Left hindlimb (tissue), 1 donor: ENCODE measurements at places on chromosomes 16 and 17.

GRCh38 chr17:5892921-5893675, 177.1 kb upstream of the WSCD1 start:
- DNase-seq = no peak

DNA sequence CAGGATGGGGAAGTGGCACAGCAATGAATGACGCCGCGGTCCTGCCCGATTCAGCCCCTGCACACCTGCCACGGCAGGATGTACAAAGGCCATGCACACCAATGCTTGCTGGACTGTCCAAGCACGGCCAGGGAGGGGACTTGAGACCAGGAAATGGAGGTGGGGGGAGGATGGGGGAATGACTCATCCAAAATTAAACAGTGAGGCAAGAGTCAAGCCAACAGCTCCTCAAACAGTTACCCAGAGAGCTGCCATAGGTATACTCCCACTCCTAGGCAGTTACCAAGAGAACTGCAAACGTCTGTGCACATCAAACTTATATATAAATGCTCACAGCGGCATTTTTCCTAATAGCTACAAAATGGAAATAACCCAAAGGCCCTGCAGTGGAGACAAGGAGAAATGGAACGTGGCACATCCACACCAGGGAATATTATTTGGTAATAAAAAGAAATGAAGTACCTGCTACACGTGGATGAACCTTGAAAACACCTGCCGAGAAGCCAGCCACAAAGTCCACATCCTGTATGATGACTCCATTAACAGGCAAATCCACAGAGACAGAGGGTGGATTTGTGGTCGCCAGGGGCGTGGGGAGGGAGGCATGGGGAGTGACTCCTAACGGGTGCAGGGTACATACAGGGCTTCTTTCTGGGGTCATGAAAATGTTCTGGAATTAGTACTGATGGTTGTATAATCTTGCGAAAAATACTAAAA, 54.1 kb downstream of the VAC14 start:
- DNase-seq = peak; percentile 48

GRCh38 chr17:81018044-81018802, 16.7 kb upstream of the BAIAP2 start:
- DNase-seq = no peak

DNA sequence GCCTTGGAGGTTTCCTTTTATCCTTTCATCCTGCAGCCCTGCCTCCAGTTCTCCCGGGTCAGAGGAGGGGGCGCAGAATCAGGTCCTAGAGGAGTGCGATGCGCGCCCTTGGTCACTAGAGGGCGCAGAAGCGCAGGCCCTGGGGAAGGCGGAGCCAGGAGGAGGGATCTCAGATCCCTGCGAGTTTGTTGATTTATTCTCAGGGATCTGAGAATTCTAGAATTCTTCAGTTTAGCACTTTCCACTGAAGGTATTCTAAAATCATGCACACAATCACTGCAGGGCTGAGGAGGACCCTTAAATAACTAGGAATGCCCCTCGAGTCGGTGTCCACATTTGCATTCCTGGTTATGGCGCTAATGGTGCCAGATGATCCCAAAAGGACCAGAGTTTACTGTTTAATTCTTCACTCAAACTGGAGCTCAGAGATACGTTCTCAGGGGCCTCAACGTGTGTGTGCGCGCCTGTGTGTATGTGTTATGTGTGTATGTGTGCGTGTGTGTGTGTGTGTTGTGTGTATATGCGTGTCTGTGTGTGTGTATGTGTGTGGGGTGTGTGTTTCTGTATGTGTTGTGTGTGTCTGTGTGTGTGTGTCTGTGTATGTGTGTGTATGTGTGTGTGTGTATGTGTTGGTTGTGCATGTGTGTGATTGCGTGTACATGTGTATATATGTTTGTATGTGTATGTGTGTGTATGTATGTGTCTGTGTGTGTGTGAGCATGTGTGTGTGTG, 6.9 kb upstream of the ELAC2 start:
- peak; percentile 62 for DNase-seq

DNA sequence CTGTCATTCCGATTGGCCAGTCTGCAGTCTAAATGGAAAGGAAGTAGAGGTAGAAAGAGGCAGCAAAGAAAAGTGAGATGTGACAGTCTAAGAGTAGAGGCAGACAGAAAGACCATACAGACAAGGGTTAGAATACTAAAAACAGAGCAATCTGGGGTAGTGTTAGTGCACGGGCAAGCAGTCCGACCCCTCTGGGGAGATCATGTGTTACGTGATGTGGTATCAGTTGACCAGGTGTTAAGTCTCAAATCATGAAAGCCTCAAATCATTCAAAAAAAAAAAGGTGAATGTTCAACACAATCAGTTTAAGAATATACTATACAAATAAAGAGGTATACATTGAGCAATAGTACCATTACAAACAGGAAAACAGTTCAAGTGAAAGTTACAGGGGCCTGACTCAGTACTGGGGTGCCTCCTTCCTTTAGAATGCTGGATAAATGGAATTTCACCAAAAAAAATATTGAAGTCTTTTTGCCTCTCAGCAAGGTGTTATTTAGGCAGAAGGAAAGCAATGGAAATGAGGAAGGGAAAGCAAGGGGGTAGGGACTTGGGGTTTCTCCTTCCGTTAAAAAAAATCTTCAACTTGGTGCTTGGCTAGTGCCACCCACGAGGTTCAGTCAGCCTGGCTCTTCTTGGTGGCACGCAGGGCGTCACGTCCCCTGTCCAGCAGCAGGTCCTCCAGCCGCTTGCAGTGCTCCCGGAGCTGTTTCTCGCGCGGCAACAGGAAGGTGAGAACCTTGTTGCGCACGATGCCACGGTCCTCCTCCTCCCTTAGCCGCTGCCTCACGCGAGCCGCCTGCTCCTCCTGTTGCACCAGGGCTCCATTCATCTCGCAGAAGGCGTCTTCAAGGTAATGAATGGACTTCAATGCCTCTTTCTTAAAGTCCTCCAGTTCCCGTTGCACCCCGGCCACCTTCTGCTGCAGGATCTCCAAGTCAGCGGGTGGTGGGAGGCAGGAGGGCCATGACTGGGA, 616 bp downstream of the CCDC182 start:
- DNase-seq = no peak

DNA sequence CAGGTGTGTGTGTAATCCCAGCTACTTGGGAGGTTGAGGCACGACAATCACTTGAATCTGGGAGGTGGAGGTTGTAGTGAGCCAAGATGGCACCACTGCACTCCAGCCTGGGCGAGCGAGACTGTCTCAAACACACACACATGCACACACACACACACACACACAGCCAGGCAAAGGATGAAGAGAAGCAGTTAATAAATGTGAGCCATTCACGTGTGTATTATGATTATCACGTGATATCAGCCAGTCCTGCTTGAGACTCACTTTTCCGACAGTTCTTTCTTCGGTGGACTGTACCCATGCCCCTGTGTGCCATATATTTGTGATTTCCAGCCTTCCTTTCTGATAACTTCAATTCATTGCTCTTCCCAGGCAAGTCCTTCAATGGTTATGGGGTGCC, 119.3 kb downstream of the PRKCB start:
- no peak for DNase-seq

GRCh38 chr17:44210342-44211192, 8.9 kb downstream of the UBTF start:
- peak; percentile 87 for DNase-seq

- DNase-seq = no peak
These were observed 1990.3 kb downstream of the TP53TG3F start for GRCh38 chr16:35449663-35450062.

GRCh38 chr16:53378138-53378537, 56.1 kb upstream of the RBL2 start:
- no peak for DNase-seq

DNA sequence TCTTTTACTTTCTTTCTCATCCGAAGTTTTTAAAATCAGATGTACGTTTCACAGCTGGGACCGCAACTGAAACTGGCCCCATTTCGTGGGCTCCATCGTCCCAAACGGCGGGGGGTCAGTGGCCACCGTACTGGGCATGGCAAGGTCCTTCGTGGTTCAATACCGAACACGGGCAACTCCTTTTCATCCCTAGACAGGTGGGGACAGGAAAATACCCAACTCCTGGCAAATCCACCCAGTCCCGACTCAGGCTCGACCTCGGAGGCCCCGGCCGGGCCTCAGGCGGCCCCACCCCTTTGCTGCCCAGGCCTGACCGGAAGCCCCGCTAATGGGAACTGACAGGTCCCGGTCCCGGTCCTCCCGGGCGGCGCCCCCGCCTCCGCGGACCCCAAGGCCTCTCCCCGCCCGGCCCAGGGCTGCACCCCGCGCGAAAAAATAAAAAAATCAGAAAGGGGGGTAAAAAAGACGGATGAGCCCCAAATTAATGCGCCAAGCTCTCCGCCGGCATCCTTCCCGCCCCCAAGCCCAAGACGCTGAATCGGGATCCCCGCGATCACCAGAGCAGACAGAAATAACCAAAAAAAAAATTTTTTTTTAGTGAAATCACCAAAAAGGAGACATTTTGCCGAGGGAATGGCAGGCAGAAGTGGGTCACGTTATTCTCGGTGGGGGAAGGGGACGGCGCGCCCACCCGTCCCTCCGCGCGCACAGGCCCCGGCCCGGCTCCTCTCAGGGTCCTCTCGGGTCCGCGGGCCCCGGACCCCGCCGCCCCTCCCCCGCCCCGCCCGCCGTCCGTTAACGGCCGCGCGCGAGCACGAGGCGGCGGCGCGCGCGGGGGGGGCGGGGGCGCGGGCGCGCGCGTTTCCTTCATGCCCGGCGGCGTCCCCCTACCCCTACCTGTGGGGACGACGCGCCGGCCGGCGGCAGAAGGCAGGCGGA, 562 bp downstream of the ZC3H7A start:
- DNase-seq = peak; percentile 68

DNA sequence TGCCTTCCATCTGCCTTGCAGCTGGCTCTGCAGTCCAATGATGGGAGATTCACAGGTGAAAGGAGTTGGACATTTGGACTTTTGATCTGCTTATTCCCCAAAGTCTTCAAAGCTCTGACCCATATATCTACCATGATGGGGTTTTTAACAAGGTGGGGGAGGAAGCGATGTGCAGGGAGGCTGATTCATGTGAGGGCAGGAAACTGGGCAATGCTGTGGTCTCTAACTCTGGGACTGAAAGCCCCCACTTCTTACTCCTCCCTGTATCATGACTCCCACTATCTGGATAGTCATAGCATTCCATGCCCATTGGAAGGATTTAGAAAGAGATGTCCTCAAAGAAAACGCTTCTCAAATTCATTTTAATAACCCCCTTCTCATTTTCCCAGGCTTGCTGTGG, 16.3 kb downstream of the HOXB1 start:
- no peak for DNase-seq

DNA sequence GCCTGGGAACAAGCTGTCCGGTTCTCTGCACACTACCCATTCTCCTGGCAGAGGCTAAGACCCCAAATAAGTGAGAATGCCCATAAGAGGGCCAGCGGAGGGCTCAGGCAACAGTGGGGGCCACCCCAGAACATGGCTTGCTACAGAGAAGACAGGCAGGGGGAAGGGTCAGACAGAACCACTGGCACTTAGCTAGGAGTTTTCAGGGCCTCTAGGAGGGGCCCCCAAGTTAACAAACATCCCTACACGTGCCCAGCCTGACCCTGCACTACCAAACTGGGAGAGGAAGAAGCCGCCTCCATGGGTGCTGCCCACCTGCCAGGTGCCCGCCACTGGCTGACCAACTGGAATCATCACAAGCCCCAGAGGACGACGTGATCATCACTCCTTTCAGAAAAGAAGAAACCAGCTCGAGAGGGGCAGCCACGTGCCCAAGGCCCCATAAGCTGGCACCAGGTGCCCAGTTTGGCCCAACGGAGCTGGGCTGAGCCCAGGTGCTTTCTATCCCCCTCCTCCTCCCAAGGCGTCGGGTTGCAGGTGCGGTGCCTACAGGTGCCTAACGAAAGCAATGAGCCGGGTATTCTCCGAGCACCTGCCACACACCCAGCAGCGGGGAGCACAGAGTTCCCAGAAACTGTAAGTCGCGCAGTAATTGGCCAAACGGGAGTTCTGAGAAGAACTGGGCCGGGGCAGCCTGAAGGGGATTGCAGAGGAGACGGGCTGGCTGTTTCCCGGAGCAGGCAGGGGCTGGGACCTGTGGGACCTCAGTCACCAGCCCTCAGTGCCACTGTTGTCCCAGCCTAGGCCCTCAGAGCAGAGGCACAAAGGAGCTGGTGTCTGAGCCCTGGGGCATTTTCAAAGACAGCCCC, 13.2 kb downstream of the RPH3AL start:
- no peak for DNase-seq

DNA sequence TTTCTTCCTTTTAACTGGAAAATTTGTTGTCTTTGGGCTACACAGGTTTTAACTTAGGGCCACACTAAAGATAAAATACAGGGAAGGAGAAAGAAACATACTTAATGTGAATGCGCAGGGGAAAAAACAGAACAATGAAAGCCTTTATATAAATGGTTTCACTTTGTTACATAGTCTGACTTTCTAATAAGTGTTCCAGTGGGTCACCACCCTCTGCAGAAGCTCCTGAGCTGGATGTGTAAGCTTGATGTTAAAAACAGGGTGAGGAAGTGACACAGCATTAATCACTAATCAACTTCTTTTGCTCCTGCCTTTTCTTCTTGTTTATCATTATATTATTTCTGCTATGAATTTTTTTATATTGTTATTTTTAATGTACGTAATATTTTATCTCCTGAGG, 445.6 kb upstream of the CA10 start:
- DNase-seq = no peak

DNA sequence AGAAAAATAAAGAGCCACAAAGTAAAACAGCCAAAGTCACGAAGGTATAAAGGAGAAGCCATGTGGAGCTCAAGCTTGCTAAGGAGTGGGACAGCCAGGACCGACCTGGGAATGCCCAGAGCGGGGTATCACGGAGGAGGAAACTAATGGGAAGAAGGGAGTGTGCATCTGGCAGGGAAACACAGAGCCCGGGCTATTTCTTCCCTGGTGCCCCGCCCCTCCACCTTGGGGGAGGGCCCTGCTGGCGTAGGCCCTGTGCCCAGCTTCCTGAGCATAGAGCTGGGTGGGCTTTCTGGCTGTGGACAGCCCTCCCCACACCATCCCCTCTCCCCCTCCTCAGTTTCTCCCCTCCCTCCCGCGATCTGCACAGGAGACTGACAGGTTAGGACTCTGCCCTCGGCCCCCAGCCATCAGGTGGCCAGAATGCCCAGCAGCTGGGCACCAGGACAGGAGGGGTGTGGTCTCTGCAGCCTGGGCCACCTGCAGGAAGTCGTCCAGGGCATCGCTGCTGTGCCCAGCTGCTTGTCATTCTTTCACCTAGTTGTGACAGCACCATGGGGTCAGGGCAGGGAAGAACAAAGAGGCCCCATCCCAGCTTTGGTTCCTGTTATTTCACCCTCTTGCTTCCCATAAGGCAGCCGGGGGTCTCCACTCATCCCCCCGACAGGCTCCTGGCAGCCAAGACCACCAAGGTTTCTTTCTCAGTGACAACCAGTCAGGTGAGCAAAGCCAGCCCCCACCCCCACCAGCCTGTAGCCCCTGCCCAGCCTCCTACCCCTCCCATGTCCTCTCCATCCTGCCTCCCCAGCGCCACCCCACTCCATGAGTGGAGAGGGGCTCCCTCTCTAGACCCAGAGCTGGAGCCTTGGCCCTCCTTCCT, 7.1 kb upstream of the DCAF7 start:
- no peak for DNase-seq

DNA sequence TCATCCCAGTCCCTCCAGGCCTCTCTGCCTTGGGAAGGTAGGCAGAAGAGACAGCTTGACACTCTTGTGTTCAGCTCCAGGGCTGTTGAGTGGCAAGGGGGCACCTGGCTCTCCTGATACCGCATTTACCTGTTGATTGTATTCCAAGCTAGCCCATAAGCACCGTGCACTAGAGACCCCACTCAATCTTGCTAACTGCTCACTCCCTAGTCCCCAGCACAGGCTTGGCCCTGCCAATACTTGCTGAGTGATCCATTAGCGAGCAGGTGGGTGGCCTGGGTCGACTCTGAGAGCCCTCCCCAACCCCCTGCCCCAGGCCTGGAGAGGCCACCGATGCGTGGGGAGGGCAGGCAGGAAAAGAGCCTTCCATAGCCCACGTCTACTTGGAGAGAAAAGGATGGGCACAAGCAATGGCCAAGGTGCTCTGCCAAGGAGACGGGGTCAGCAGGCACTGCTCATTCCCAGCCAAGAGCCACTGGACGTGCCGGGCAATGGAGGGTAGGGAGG, 29.5 kb downstream of the FA2H start:
- no peak for DNase-seq
